ENCODE measurements at places on chromosomes 5 and 9.

GRCh38 chr5:124739634-124740025 is 6.8 kb downstream of the ZNF608 start:
- DNase-seq = no peak

GRCh38 chr9:129895376-129896268 is 60.4 kb downstream of the USP20 start:
- no peak for DNase-seq

DNA sequence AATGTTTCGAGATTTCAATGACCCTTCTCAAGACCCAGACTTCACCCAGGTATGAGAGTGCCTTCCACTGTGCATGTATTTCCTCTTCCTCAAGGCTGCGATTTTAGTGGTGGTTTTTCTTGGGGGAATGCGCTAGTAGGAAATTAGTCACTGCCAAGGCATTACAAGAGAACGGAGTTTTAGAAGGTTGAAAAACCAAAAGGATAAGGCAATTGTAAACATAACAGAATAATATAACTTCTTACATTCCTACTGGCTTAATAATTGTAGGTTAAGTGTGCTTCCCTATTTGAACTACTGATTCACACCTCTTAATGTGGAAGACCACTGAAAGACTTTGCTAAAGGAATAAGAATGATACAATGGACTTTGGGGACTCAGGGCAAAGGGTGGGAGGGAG is 38.9 kb downstream of the ACO1 start:
- no peak for DNase-seq

GRCh38 chr5:96180684-96181435 is 219.2 kb upstream of the ELL2 start:
- no peak for DNase-seq

GRCh38 chr5:159825551-159826051 is 90.7 kb upstream of the ADRA1B start:
- DNase-seq = no peak

- DNase-seq = no peak
These were observed 8.7 kb downstream of the PCDH1 start for GRCh38 chr5:141869514-141869913.

DNA sequence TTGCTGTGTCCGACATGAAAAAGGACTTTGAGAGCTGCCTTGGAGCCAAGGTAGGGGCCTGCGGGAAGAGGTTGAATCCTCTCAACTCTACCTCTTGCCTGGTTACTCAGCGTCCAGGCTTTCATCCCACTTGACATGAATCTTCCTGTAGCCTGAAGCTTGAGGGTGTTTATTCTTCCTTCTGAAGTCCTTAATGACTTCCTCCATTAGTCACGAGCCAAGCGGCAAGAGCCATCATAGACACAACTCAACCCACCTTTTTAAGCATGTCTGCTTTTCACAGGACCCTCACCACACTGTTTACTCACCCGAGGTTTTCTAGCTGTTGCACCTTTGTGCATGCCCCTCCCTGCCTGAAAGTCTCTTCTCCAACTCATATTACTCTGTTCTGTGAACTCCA is 40.2 kb downstream of the ACO1 start:
- DNase-seq = no peak

GRCh38 chr5:89036704-89037489 is 153.9 kb upstream of the MEF2C start:
- DNase-seq = no peak

- no peak for DNase-seq
These were observed 859 bp downstream of the RETREG1 start for GRCh38 chr5:16615741-16616535.

GRCh38 chr5:142511358-142511757 is 174.5 kb downstream of the FGF1 start:
- DNase-seq = no peak
